Heart left ventricle (tissue), 16 donors: ENCODE measurements at places on chromosomes 6 and 20.
A peak's percentile ranks its signal among the peaks of the same experiment; 100 is the strongest.

- peaks cover 6% of the 10 kb centered on the region for H3K4me1 ChIP-seq
- no peak for DNase-seq
- no peak overlapping the region for H3K27ac ChIP-seq
- H3K4me3 ChIP-seq, result no peak overlapping the region
- peaks cover 51% of the 10 kb centered on the region for H3K27me3 ChIP-seq
Observed at GRCh38 chr6:34155471-34156300, 9.8 kb upstream of the GRM4 start.

GRCh38 chr6:10837009-10837621 lies 1.2 kb downstream of the MAK start:
- peak overlapping the region; percentile 62 for H3K4me3 ChIP-seq
- H3K27me3 ChIP-seq, result no peaks in the 10 kb centered on the region
- peaks cover 5% of the 10 kb centered on the region for H3K4me1 ChIP-seq
- H3K27ac ChIP-seq, result no peak overlapping the region

DNA sequence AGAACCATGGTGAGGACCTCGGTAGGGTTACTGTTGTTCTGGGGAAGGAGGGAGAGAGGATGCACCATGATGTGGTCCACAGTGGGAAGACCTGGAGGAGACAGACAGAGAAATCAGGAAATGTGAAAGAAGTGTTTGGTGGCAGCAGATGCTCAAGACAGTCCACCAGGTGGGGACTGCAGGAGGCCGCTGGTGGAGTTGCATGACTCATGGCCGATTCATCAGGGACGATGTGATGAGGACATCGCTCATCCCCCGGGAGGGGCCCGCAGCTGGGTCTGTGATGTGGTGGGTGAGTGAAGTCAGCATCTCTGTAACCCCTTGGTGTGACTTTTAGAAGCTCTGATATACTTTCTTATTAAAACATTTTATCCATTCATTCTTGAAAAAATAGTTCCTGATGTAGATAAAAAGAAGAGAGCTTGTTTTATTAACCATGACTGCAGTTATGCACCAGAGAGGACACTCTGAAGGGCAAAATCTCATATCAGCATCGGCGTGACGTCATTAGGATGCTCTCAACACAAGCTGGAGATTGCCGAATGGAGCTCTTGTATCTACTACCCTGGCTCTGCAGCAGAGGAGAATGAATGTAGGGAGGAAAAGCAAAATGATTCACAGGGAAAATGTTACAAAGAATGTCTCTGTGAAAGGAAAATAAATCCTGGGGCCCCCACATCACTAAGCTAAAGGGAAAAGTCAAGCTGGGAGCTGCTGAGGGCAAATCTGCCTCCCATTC lies 71.2 kb downstream of the RAMACL start:
- H3K36me3 ChIP-seq, result no peaks in the 10 kb centered on the region
- peak; percentile 39 for DNase-seq
- no peaks in the 10 kb centered on the region for H3K27me3 ChIP-seq
- H3K4me1 ChIP-seq, result no peaks in the 10 kb centered on the region
- H3K4me3 ChIP-seq, result no peak overlapping the region

GRCh38 chr6:95629551-95629950 lies 52.2 kb downstream of the MANEA start:
- DNase-seq, result no peak
- no peak overlapping the region for H3K27ac ChIP-seq
- H3K4me3 ChIP-seq, result no peak overlapping the region
- no peaks in the 10 kb centered on the region for H3K4me1 ChIP-seq
- no peaks in the 10 kb centered on the region for H3K27me3 ChIP-seq

DNA sequence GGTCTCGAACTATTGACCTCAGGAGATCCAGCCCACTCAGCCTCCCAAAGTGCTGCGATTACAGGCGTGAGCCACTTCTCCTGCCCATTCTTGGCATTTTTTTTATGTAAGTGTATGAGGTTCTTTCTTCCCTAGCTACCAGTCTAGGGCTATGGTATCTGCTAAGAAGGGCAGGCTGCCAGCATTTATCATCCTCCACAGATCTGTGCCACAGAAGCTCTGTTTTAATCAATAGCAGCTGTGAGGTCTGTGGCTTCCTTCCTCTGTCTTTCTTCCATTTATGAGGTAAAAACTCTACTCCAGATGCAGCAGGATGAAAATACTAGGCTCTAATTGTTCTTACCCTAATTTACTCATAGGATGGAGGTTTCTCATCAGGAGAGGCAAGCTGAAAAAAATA lies 1382.4 kb upstream of the ADGRB3 start:
- no peaks in the 10 kb centered on the region for H3K36me3 ChIP-seq
- H3K27me3 ChIP-seq, result no peaks in the 10 kb centered on the region
- no peak for DNase-seq
- H3K4me1 ChIP-seq, result no peaks in the 10 kb centered on the region
- no peak overlapping the region for H3K4me3 ChIP-seq
- no peak overlapping the region for H3K27ac ChIP-seq

DNA sequence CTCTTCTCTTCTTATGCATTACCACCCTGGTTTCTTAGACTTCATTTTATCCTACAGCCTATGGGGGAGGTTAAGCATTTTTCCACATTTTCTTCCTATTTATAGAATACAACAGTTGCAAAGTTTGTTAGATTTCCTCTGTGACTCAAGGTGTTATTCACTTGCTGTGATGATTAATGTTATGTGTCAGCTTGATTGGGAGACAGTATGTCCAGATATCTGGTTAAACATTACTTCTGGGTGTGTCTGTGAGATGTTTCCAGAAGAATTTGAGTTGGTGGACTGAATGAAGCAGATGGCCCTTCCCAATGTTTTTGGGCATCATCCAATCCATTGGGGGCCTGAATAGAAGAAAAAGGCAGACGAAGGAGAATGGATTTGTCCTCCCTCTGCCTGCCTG lies 131.3 kb downstream of the C6orf118 start:
- H3K27me3 ChIP-seq, result no peaks in the 10 kb centered on the region
- H3K36me3 ChIP-seq, result no peaks in the 10 kb centered on the region
- H3K27ac ChIP-seq, result no peak overlapping the region
- H3K4me1 ChIP-seq, result no peaks in the 10 kb centered on the region
- no peak for DNase-seq
- H3K4me3 ChIP-seq, result no peak overlapping the region

- DNase-seq, result no peak
- H3K27me3 ChIP-seq, result no peaks in the 10 kb centered on the region
- no peaks in the 10 kb centered on the region for H3K36me3 ChIP-seq
Observed at GRCh38 chr6:159430323-159430722, 261.1 kb downstream of the FNDC1 start.

DNA sequence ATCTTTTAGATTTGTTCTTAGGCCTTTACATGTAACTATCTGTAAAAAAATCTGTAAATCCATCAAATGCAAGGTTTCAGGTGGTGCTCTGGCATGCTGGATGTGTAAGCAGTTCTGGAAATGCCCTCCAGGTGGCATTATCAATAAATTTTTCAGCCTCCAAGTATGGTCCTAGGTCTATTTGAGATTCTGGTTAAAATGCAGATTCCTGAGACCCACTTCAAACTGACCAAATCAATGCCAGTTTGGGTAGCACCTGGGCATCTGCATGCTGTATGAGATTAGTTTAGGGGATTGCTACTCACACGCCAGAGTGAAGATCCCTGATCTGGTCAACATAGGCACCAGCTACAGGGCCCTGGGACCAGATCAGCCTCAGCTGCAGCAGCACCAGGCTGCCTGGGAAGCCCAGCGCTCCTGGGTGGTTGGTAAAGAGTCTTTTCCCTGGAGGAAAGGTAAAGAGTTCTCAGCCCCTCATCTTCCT lies 507.3 kb upstream of the CITED2 start:
- H3K27me3 ChIP-seq, result no peaks in the 10 kb centered on the region
- no peak overlapping the region for H3K4me3 ChIP-seq
- no peaks in the 10 kb centered on the region for H3K36me3 ChIP-seq
- peaks cover 36% of the 10 kb centered on the region for H3K4me1 ChIP-seq
- peak overlapping the region; percentile 79 for H3K27ac ChIP-seq

- H3K27ac ChIP-seq, result no peak overlapping the region
- H3K4me3 ChIP-seq, result no peak overlapping the region
- no peaks in the 10 kb centered on the region for H3K4me1 ChIP-seq
- peaks cover 9% of the 10 kb centered on the region for H3K36me3 ChIP-seq
Observed at GRCh38 chr6:26629359-26629758, 30.2 kb downstream of the ZNF322 start.

DNA sequence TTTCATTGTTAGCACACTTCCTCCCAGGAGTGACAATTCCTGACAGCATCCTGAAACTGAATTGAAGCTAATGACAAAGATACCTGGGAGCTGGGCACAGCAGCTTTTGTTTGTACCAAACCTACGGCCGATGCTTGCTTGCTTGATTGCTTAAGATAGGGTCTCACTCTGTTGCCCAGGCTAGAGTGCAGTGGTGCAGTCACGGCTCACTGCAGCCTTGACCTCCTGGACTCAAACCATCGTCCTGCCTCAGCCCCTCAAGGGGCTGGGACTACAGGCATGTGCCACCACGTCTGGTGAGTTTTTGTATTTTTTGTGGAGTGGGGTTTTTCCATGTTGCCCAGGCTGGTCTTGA lies 84.7 kb upstream of the SCP2D1 start:
- H3K27me3 ChIP-seq, result no peaks in the 10 kb centered on the region
- no peak for DNase-seq
- H3K27ac ChIP-seq, result no peak overlapping the region
- H3K4me3 ChIP-seq, result no peak overlapping the region

- no peaks in the 10 kb centered on the region for H3K4me1 ChIP-seq
- DNase-seq, result no peak
- no peaks in the 10 kb centered on the region for H3K27me3 ChIP-seq
- H3K4me3 ChIP-seq, result no peak overlapping the region
- no peaks in the 10 kb centered on the region for H3K36me3 ChIP-seq
- H3K27ac ChIP-seq, result no peak overlapping the region
Observed at GRCh38 chr6:147922799-147923198, 414.3 kb downstream of the SAMD5 start.

DNA sequence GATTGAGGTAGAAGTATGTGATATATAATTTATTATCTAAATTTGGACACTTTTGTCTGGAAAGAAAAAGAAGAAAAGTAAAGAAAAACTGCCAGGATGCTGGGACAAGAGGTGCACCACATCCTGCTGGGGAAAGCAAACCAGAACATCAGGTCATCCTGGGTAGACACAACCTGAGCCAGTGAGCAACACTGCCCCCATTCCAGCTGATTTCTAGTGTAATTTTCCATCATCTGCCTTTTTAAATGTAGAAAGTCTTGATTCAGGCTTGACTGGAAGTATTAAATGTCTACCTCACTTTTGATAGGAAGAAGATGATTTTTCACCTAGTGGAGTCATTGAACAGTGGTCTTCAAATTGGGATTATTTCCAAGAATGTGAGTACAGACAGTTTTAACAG lies 1164.5 kb upstream of the CITED2 start:
- no peak overlapping the region for H3K4me3 ChIP-seq
- no peak for DNase-seq
- H3K27ac ChIP-seq, result no peak overlapping the region

DNA sequence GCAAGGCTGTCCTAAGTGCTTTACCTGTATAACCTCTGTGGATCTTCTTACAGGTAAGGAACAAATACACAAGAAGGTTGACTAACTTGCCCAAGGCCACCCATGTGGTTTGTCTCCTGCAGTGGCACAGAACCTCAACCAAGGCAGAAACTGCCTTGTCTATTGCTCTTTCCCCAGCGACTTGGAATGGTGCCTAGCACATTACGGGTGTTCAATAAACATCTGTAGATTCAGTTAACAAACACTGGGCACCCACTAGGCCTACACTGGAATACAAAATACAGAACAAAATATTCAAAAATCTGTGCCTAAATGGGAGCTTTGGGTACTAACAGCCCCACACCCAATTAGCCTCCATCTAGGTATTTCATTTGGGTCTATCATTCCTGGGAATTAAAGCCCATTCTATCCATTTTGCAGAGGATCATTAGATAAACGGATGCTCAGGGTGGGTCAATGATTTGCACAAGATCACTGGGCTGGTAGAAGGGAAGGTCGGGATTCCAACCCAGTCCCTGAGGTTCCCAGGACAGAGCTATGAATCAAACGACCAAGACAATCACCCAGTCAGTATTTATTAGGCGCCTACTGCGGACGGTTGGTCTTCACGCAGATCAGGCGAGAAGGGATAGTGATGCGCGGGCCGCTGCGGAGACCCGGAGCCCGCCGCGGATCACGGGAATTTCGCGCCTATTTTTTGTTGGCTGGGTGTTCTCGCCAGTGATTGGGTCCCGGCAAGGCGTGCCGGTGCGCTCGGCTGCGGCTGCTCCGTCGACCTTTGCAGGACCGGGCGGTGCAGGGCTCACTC lies at the start of gene STK35:
TSS of gene STK35 (plus strand) at position 771 of the 808 bp plus-strand sequence. CDS start 55 bp downstream, outside the sequence.
- peaks cover 9% of the 10 kb centered on the region for H3K4me1 ChIP-seq
- DNase-seq, result no peak
- no peaks in the 10 kb centered on the region for H3K27me3 ChIP-seq
- H3K36me3 ChIP-seq, result peaks cover 10% of the 10 kb centered on the region

- H3K27me3 ChIP-seq, result no peaks in the 10 kb centered on the region
- H3K4me3 ChIP-seq, result no peak overlapping the region
- H3K27ac ChIP-seq, result no peak overlapping the region
- H3K36me3 ChIP-seq, result no peaks in the 10 kb centered on the region
- H3K4me1 ChIP-seq, result no peaks in the 10 kb centered on the region
- no peak for DNase-seq
Observed at GRCh38 chr20:2285193-2285592, 10.6 kb upstream of the TGM3 start.

- no peaks in the 10 kb centered on the region for H3K36me3 ChIP-seq
- H3K4me1 ChIP-seq, result peaks cover 59% of the 10 kb centered on the region
- DNase-seq, result no peak
- H3K27ac ChIP-seq, result peak overlapping the region; percentile 85
- no peak overlapping the region for H3K4me3 ChIP-seq
Observed at GRCh38 chr6:158039178-158039557, 57.5 kb downstream of the SYNJ2 start.
